ENCODE measurements at places on chromosomes 7 and 10. TPM values are rescaled to one million over a fixed set of nuclear protein-coding genes. Genes with fewer than 3 reads are reported as not detected.

DNA sequence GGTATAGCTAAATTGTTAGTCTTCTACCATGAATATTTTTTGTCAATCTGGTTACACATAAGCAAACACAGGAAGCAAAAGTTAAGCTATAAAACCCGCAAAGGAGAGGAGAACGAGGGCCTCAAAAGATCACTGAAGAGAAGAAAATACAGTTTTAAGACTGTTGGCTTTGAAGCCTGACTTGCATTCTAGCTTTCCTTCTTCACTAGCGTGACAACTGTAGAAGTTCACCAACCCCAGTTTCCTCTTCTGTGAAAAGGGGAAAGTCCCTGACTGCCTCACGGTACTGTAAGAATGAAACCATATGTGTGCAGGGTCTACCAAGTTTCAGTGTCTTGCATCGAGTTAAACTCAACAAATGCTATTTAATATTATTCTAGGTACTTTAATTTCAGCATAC lies 7.5 kb upstream of the LRRN3 start:
- no peak for DNase-seq

COX19 gene
- 14.1 TPM for total RNA-seq

- no peak for DNase-seq
Observed at GRCh38 chr10:7433861-7434260, 23.0 kb upstream of the SFMBT2 start.

ELMO1 gene
- 2.3 TPM for total RNA-seq

CHN2 gene
- 3.6 TPM for total RNA-seq

DNA sequence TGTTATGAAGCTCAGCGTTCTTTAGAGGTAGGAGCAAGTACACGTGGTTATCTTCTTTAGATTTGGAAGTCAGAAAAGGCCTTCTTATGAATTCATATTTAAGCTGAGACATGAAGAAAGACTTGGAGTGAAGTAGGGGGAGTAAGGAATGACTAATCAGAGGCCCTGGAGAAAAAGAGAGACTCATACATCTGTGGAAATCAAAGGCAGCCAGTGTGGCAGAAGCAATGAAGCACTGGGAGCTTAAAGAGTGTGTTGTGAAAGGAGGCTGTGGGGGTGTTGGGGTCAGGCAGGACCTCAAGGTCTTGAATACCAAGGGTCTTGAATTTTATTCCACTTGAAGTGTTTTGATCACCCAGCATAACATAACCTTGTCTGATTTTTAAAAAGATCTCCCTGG lies 35.7 kb upstream of the FGL2 start:
- DNase-seq, result no peak

DNA sequence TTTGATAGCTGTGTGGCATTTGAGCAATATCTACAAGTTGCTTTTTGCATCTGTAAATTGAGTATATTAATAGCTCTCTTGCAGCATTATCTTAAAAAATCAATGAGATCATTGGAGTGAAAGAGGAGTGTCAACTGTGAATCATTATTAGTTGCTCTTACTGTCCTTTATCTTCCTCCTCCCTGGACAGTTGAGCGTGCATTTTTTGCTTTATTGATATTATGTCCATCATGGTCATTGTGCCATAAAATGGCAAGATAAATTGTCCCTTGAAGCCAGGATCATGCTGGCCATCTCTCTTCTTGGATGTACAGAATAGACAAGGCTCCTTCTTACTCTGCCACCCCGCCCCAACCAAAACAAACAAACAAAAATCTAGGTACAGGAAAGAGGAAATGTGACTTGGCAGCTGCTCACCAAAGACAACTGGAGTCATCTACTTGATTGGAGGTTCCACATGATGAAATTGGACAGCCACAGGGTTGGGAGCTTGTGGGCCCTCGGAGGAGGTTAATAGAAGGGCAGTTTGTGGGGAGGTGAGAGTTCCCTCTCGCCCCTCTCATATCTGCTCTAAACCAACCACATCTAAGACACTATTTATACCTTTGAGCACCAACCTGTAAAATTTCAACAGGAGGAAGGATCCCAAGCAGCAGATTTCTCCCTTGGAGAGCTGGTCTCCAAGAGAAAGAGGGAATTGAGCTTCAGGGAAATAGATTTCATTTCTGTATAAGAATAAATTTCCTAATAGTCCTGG lies 252.7 kb downstream of the SKIDA1 start:
- no peak for DNase-seq

- DNase-seq, result no peak
Observed at GRCh38 chr10:22752272-22752889, 38.0 kb upstream of the PIP4K2A start.

DNA sequence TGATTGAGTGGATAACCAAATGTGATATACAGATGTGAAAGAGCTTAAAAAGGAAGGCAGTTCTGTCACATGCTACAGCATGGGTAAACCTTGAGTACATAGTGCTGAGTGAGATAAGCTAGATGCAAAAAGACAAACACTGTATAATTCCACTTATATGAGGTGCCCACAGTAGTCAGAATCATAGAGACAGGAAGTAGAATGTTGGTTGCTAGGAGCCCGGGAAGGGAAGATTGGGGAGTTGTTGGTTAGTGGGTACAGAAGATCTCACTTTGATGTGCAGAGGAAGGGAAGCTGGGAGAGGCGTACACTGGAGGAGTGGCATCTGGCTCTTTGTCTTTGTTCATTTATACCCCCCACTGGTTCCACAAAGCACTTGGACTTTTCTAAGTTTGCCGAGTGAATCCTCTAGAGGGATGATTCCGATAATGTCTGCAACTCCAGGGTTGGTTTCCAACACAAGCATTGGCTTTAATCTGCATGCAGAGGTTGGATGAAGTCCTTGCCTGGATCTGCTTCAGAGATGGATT lies 39.5 kb downstream of the TSPAN14 start:
- no peak for DNase-seq

DNA sequence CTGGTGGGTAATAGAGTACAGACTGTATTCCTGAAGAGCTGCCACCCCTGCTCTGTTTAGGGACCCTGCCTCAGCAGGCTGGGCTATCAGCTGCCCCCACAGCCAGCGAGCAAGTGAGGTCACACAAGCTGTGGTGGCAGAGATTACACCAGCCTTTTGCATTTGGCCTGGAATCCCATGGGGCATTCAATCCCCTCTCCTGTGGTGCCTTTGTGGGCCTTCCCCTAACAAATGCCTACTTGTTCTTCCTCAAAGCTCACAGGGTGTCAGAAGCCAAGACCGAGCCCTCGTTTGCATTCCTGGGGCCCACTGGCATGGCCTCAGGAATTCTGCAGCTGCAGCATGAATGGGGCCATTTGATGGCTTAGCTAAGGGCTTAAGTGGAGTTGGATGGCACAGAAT lies 212.7 kb upstream of the PHYHIPL start:
- no peak for DNase-seq

FAM13C gene
- 0.21 TPM for total RNA-seq

DNA sequence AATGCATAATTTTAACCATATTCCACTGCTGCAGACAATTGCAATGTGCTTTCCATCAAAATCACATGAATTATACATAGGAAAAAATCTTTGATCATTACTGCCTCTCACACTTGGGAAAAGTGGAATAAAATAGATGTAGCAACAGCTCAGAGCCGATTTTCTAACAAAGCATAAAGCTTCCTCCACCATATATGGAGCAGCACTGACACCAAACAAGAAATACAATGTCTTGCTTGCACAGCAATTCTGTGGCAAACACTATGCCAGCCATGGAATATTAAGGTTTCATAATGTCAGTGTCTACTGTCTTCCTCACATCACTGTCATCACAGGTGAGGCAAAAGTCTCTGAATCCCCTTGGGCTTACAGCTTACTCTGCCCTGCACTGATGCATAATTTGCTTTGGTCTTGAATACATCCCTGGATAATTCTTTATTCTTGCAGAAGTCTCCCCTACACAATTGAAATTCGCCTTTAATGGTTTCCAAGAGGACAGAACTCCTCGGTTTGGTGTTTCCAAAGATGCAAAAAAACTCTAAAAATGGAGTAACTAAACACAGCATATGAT lies 198.5 kb downstream of the CACNA2D1 start:
- no peak for DNase-seq

DNA sequence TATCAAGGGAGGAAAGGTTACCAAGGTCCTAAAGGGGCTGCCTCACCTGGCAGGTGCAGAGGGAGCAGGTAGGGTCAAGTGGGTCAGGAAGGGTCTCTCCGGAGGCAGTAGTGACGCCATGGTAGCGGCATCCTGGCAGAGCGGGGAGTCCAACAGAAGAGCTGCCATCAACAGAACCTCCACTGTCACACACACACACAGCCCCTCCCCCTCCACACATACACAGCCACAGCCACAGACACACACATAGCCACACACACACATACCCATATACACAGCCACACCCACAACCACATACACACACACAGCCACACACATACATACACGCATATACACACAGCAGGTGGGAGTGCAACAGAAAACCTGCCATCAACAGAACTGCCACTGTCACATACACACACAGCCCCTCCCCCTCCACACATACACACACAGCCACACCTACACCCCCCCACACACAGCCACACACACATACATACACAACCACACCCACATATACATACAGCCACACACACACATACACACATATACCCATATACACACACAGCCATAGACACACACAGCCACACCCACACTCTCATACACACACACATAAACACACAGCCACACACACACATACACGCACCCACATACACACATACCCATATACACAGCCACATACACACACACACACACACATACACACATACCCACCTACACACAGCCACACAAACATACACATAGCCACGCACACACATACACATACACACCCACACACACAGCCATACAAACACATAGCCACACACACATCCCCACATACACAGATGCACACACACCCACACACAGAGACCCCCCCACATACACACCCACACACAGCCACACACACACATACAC lies 23.1 kb downstream of the KCP start:
- no peak for DNase-seq

GRCh38 chr7:42400211-42400772 lies 163.3 kb upstream of the GLI3 start:
- DNase-seq, result no peak

DNA sequence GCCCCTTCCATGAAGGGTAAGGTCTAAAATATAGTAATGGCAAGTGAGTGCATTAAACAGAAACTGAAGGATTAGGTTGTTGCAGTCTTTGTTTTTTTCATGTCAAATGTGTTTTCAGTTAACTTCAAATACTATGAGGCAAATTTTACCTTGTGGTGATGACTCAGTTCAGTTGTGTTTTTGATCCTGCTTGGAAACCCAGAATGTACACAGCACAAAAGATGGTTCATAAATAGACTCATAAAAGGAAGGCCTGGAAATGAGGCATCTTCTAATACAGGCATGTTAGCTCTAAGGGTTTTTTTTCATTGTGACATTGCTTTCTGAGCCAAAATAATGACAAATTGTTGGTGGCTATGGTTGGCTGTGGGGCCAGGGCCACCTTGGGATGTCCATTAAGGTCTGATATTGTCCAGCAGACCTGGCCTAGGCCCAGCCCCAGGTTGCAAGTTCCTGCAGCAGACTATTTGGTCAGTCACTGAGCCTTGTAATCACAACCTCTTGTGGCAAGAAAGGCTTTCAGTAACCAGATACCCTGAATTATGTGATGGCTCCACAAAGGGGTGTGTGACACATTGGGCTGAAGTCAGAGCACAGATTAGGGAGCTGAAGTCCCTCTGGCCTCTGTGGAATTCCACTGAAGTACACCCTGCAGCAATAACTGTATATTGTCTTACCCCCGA lies 69.0 kb upstream of the SAMD8 start:
- no peak for DNase-seq

DNA sequence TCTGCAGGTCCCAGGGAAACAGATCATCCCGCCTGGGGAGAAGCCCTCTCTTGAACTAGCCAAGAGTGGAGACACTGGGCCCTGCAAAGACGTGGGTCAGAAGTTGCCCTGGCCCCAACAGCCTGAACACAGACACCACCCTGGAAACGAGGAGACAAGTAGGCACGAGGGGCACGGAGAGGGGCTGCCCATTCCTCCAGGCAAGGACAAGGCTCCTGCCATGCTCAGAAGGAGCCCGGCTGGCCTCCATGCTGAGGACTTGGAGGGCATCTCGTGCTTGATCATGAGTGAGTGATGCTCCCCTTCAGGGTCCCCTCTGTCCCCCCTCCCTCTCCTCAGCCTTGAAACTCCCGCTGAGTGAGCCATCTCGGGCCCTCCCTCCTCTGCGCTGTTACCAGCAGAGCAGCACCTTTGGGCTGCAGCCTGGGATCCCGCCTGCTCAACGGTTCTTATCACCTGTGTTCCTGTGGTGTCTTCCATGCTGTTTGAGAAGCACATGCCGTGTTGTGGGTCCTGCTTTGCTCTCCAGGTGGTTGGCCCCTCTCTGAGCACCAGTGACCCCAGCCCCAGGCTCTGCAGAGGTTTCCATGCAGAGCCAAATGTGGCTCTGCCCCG lies 544.3 kb downstream of the TCERG1L start:
- DNase-seq, result no peak

WDR86 gene
- 19.6 TPM for total RNA-seq

- DNase-seq, result peak; percentile 35
Observed at GRCh38 chr10:35739998-35740397, 97.9 kb upstream of the FZD8 start.

DNA sequence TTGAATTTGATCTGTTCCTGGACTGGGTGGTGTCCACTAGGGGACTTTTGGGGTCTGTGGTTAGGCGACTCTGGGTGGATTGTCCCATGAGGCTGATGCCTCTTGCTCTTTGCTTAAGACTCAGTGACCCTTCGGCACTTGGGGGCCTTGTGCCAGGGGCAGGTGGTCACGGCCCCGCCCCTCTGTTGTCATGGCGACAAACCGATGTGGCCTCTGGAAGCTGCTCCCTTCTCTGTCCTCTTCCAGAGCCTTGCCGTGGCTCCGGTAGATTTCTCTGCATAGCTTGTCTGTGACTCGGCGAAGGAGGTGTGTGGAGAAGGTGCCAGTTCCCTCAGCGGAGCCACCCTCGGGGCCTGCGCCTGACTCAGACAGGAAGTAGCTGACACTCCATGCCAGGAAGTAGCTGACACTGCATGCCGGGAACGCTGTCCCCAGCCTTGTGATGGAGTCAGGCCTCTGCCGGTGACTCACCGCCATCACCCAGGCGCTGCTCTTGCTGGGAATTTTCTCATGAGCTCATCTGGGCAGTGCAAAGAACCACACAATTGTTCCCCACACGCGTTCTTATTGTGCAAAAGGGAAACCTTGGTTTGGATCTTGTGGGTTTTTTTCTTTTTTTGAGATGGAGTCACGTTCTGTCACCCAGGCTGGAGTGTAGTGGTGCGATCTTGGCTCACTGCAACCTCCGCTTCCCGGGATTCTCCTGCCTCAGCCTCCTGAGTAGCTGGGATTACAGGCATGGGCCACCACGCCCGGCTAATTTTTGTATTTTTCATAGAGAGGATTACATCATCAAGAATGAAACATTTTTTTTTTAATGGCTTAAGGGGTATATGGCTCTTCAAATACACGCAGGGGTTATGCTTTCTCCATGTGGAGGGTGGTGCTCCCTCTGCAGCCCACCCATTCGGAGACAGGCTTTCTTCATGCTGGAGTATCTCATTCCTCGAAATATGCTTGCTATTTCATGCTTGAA lies 72.6 kb downstream of the PFKFB3 start:
- peak; percentile 99 for DNase-seq
